PC-3 (cell line): ENCODE measurements at places on chromosomes 7 and 10.

DNA sequence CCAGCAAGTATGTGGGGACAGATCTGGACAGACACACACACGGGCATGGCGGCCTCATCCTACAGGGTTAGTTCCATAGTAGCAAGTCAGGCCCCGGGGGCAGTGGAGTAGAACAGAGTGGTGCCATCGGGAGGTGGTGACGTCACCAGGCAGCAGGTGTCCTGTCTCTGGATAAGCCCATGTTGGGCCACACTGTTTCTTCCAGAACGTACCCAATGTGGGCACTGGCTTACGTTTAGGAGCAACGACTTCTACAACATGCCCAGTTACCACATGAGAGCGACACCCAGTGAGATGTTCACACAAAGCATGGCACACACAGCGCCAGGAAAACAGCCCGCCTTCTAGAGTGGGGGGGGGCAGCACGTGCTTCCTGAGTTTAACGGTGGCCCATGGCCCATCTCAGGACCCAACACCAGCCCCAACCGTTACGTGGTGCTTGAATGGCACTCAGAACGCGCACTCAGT is 67.8 kb downstream of the CTBP2 start:
- no peak for DNase-seq

DNA sequence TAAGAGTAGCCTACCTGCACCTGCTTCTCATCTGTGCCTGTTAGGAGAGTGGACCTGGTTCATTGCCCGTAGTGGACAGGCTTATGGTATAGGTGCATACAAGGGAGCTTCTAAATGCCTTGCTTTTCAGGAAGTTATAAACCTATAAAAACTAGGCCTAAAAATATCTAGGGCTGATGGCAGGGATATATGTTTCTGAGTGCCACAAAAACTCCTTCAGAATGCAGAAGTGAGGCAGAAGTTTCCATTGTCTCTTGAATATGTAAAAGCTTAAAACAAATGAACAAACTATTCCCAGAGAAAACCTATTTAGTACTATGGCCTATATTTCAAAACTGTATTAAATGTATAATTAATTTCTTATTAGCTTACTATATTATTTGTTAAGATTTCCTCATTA is 91.8 kb downstream of the RNLS start:
- no peak for DNase-seq

GRCh38 chr10:125556882-125557281 is 126.1 kb downstream of the TEX36 start:
- DNase-seq: no peak

DNA sequence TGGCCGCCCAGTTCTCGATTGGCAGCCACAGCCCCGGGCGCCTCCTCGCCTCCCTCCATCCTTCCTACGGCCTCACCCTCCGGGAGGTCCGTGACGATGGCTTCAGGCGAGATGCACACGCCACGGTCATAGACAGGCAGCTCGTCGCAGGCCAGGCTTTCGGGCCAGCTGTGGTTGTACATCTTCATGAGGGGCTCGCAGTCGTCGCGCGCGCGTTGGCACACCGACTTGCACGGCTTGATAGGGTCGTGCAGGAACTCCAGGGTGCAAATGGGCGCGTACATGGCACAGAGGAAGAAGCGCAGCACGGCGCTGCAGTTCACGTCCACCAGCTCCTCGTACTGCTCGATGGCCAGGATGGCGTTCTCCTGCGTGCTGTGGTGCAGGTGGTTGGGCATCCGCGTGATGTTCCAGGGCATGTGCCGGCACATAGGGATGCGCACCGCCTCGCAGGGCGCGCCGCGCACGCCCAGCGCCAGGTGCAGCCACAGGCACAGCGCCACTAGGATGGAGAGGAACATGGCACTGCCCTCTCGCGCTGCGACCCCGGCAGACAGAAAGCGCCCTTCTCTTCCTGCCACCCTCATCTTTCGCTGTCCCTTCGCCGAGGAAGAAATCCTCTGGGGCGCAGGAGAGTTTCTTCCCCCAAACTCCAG is 472 bp downstream of the SFRP4 start:
- DNase-seq: no peak

- no peak for DNase-seq
Observed at GRCh38 chr10:88477343-88478085, 105.6 kb downstream of the RNLS start.

- DNase-seq: no peak
Observed at GRCh38 chr10:43958964-43959363, 310.3 kb upstream of the ZNF32 start.

GRCh38 chr7:22039670-22040069 is 94.0 kb upstream of the CDCA7L start:
- DNase-seq: no peak

DNA sequence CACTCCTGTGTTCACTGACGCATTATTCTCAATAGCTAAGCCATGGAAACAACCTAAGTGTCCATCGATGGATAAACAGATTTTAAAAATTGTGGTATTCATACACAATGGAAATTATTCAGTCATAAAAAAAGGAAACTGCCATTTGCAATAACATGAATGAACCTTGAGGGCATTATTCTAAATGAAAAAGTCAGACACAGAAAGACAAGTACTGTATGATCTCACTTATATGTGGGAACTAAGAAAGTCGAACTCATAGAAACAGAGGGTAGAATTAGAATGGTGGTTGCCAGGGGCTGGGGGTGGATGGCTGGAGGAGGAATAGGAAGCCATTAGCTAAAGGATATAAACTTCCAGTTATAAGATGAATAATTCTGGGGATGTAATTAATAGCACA is 71.8 kb downstream of the JAZF1 start:
- DNase-seq: no peak

GRCh38 chr10:52185256-52185655 is 128.8 kb upstream of the DKK1 start:
- DNase-seq: no peak

DNA sequence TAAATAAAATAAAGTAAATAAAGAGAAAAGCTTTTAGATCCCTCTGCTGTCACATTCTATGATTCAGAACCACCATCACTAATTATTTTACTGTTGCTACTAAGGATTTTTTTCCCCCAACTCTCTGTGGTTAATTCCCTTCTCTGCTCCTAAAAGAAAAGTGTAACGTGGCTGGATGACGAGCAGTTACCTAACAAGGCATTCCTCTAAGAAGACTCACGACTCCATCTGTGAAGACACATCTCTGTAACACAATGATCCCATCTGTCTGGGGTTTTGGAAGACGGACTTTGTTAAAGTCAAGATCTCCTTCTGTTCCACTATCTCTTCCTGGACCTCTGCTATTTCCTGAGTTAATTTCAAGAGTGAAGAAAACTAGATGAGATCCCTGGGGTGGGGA is 179.9 kb downstream of the SFMBT2 start:
- no peak for DNase-seq

- no peak for DNase-seq
Observed at GRCh38 chr7:105885387-105886111, 9.2 kb upstream of the ATXN7L1 start.

- DNase-seq: no peak
Observed at GRCh38 chr7:96416116-96416515, 94.2 kb upstream of the SLC25A13 start.
